ENCODE measurements at places on chromosomes 5 and 9.

- peak; percentile 77 for DNase-seq
Measured at GRCh38 chr9:131739959-131740648, at the start of gene RAPGEF1. Gene RAPGEF1 (minus strand): TSS chr9:131740076. CDS start chr9:131739830, 246 bp downstream.

GRCh38 chr9:70586476-70586875 lies 172.0 kb upstream of the KLF9 start:
- no peak for DNase-seq

DNA sequence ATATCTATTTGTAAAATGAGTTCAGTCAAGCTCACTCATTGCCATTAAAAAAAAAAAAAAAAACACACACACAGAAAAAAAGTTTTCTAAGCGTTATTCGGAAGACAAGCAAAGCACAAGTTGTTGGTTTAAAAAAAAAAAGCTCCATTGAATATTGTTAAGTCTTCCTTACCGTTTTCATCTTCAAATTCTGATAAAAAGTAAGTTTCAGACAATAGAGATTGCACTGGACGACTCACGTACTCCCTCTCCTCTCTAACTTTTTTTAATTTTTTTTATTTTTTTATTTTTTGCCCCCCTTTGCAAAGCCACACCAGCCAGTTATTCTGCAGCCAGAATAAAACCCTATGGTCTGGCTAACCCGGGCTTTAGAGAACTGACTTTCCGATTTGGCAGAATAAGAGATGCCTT lies 544 bp downstream of the ADAMTS6 start:
- DNase-seq, result no peak

- no peak for DNase-seq
Measured at GRCh38 chr9:135242406-135242805, 154.9 kb downstream of the OLFM1 start.

- no peak for DNase-seq
Measured at GRCh38 chr9:124795881-124796431, 19.0 kb downstream of the OLFML2A start.

DNA sequence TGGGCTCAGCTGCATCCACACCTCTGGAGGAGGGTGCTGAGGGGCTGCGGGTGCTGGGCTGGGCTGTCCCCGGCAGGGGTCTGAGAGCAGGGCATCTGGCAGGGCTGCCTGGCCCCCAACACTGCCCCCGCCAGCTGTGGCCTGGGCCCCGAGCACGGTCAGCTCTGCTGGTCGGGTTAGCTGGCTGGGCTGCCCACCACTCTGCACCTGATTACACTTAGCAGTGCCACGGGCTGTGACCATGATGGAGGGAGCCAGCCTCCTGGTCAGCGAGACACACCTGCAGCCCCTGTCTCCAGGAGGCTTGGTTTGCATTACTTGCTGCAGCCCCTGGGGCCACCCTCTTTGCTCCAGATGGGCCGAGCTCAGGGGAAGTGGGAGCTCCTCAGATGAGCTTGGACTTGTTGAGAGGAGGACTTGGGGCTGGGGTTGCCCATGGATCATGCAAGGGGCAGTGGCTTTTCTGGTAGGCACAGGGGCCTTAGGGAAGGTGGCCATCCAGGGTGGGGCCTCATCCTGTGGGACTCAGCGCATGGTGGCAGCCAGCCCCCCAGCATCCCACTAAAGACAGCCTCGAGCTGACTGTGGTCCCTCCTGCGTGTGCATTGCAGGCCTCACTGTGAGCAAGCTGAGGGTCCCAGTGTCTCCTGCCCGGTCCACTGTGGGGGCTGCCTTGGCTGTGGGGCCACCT lies 132.0 kb upstream of the FAM120A start:
- DNase-seq, result no peak

- no peak for DNase-seq
Measured at GRCh38 chr5:165328846-165329245, 1823.4 kb downstream of the MAT2B start.

DNA sequence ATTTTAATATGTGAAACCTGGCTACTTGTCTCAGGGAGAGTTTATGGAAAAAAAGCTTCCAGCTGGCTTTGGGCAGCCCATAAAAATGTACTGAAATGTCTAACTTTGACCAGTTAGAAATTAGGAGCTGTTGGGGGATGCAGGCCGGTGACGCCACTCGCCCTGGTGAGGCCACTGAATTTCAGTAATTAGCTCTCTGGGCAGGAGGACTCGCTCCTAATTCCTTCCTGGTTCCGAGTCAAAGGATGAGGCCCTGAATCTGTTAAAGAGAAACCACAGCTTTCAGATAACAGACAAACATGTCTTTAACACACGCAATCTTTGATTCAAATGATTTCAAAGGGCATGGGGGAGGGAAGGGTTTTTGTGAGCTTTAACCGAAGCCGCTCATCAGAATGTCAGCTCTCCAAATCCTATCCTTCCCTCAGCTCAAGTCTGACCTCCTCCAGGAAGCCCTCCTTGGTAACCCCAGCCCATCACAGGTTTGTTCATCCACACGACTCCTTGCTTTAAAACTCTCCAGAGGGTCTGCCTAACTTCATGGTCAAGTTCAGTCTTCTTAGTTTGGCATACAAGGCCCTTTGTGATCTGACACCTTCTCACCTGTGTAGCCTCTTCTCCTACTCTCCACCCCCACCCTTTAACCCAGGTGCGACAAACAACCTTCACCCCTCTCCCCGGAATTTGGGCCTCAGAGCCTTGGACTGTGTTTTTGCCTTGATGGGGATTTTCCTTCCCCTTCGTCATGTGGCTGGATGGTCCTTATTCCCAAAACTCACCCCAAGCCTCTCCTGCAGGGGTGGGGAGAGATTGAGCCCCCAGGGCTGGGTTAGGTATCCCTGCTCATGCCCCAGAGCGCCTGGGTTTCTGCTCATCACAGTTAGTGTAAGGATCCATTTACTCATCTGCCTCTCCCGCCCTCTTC lies 13.6 kb upstream of the PHF19 start:
- no peak for DNase-seq

DNA sequence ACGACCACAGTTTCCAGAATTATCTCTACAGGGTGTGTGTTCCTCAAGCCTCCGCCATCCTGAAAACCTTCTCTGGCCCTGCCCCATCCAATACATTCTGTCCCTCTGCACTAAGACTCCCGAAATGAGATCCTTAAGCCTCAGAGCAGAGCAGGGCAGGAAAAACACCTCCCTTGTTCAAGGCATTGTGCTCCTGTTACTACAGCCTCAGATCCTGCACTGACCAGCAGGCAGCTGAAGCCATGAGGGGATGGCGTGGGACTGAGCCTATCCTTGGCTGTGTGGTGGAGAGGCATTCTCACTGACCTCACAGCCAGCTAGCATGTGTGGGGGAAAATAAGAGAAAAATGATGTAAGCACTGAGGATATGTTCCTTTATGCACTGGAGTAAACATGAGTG lies 106.7 kb upstream of the PHYKPL start:
- no peak for DNase-seq

- no peak for DNase-seq
Measured at GRCh38 chr5:4294878-4295277, 699.2 kb downstream of the IRX1 start.

- DNase-seq, result no peak
Measured at GRCh38 chr5:7394889-7395431, 978 bp upstream of the ADCY2 start.

- no peak for DNase-seq
Measured at GRCh38 chr5:125685771-125686170, 737.4 kb upstream of the GRAMD2B start.

DNA sequence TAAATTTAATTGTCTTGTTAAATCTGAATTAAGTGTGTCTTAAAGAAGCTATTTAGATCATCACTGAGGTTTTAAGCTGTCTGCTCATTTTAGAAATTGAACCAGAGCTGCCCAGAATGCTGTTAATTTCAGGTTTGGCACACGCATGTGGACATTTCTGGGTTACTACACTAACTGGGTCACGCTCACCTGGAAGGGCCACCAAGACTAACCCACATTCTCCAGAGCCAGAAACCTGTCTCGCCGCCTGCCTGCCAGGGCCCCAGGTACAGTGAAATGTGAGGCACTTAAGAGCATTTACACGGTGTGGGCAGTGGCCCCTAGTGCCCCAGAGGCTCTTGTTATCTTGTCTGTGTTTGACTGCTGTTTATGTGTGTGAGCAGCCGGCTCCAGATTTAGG lies 46.6 kb downstream of the ATP10B start:
- no peak for DNase-seq

GRCh38 chr5:1720396-1721110 lies 79.1 kb downstream of the MRPL36 start:
- DNase-seq, result no peak

- DNase-seq, result no peak
Measured at GRCh38 chr5:89388872-89389271, 505.9 kb upstream of the MEF2C start.

DNA sequence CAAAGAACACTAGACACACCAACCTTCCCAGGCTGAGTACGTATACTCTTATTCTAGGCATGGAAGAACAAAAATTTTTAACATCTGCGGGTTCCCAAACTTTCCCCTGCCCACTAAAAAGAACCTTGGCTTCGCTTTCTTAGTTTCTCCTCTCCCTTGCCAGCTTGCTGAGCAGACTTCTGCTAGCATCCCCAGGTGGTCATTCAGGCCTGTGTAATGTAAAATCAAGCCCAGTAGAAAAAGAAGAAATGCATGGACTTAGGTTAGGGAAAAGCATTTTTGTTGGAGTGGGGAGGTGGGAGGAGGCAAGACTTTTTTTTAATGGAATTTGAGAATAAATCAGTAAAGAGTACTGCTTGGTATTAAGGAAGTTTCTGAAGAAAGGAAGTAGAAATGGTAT lies 331.0 kb upstream of the TLE4 start:
- DNase-seq, result no peak

DNA sequence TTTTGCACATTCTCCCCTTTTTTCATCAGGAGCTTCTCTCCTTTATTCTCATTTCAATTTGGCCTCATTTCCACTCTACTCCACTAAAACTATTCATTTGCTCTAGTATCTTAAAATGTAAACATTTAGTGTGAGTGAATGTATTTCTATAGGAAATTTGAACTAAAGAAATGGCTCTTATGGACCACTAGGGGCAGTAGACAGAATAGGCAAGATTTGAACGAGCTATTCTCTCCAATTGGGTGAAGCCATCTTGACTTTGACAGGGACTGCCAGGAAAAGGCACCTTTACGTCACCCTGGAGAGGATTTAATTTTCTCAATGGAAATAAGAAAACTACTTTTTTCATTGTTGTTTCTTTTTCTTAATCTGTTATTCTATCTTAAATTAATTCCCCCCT lies 666.3 kb downstream of the DNAH5 start:
- DNase-seq, result no peak

- DNase-seq, result no peak
Measured at GRCh38 chr9:117745598-117745997, 41.4 kb downstream of the TLR4 start.

DNA sequence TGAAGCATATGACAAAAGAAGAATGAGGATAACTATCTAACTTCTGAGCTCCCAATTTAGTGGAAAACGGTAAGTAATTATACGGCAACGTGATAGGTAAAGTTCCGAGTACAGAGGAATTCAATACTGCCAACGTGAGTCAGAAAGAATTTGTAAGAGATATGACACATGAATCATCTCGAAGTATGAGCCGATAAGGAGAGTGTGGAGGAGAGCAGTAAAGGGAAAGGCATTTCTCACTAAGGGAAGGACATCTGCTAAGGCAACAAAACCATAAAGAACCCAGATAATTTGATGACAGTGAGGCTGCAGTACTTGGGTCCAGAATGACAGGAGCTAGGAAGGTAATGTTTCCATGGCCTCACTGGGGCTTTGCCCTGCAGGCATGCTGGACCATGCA lies 11.0 kb downstream of the MPDZ start:
- DNase-seq, result no peak

GRCh38 chr5:160289721-160290120 lies 22.6 kb downstream of the CCNJL start:
- DNase-seq, result no peak

DNA sequence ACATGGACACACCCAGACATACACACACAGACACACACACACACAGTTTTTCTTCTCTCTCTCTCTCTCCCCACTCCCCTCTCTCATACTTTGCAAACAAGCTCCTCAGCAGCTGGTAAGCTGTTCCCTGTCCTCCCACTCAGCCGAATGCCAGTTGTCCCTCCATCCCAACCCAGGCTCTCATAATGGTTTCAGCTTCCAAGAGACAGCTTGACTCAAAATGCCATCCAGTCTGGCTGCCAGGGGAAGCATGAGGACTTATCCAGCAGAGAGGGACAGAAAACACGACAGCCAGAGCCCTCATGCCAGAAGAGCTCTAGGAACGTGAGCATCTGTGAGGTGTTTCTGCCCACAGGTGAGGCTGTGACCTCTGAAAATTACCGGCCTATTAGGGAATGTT lies 112.6 kb upstream of the SPDL1 start:
- no peak for DNase-seq

DNA sequence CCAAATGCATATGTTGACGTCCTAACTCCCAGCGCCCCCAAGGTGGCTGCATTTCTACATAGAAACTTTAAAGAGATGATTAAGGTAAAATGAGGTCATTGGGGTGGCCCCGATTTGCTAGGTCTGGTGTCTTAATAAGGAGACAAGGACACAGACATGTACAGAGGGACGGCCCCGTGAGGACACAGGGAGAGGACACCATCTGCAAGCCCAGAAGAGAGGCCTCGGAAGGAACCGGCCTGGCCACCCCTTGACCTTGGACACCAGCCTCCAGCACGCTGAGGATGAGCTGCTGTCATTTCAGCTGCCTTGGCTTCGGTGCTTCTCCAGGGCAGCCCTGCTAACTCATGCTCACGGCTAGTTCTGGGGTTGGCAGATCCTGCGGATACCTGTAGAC lies 73.2 kb downstream of the MRPL36 start:
- no peak for DNase-seq

DNA sequence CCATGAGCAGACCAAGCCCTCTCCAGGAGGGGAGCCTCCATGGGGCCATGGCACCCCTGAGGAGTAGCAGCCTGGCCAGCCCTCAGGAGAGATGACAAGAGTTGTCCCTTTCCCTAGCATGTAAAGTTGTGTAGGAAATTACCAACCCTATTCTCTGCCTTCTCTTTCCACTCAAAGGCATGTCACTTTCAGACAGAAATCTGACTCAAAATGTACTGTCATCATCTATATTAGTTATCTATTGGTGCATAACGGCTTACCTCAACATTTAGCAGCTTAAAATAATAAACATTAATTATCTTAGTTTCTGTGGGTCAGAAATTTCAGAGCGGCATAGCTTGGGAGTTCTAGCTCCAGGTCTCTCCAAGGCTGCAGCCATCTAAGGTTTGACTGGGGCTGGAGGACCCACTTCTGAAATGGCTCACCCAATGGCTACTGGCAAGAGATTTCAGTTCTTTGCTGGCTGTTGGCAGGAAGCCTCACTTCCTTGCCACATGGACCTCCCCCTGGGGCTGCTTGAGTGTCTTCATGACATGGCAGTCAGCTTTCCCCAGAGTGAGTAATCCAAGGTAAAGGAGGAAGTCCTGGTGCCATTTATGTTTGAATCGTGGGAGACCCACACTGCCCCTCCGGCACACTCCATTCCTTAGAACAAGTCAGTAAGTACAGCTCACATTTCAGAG lies 632.3 kb downstream of the CCDC171 start:
- no peak for DNase-seq

GRCh38 chr9:32487981-32488380 lies 38.0 kb downstream of the RIGI start:
- DNase-seq, result no peak

- DNase-seq, result no peak
Measured at GRCh38 chr9:38011991-38012390, 57.0 kb downstream of the SHB start.

Measured in stimulated activated CD8-positive, alpha-beta memory T cell treated with anti-CD3 and anti-CD28 coated beads, Interleukin-2, amount 100 ng/mL, for 1 hour (primary cell).